ENCODE measurements at places on chromosomes 12 and 14. TPM values are rescaled to one million over a fixed set of nuclear protein-coding genes. Genes with fewer than 3 reads are reported as not detected.

DNA sequence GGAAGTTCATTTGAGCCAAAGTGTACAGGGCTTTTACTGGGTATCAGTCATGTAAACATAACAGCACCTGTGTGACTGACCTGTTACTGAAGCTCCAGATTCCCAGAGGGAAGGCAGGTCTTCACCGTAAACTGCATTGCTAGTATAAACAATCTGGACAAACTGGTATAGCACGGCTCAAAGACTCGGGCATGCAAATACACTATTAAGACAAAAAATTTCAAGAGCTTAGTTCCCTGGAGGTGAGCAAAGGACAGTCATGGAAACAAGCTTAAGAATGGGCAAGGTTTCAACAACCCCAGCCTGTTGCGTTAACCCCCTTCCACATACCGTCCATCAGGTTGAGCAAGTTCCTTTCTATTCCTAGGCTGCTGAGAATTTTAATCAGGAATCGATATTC lies 9.4 kb downstream of the PARP11 start:
- DNase-seq: no peak

DNA sequence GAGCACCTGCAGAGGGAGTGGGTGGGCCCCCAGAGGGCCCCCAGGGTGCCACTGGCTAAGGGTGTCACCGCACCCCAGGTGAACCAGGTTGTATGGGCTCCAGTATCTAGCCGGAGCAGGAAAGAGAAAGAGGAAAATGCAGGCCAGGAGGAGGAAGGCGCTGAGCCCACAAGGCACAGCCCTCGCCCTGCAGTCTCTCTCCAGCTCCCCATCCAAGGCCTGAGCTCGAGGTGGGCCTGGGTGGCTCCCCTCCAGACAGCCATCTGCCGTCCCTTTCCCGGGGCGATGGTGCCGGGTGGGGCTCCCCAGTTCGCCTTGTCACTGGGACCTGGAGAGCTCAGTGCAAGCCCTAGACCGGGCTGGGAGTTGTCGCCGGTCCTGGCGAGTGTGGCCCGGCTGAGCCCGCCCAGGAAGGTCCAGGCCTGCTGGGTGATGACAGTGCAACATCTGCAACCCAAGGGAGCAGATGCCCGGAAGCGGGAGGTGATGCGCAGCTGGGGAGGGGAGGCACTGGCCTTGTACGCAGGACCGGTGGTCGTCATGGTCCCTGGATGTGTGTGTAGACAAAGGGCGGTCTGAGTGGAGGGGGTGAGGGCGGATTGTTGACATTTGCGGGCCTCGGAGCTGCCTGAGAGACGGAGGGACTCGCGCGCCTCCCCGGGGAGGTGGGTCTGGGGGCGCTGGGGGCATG lies 716 bp downstream of the TMEM179 start:
- no peak for DNase-seq

DNA sequence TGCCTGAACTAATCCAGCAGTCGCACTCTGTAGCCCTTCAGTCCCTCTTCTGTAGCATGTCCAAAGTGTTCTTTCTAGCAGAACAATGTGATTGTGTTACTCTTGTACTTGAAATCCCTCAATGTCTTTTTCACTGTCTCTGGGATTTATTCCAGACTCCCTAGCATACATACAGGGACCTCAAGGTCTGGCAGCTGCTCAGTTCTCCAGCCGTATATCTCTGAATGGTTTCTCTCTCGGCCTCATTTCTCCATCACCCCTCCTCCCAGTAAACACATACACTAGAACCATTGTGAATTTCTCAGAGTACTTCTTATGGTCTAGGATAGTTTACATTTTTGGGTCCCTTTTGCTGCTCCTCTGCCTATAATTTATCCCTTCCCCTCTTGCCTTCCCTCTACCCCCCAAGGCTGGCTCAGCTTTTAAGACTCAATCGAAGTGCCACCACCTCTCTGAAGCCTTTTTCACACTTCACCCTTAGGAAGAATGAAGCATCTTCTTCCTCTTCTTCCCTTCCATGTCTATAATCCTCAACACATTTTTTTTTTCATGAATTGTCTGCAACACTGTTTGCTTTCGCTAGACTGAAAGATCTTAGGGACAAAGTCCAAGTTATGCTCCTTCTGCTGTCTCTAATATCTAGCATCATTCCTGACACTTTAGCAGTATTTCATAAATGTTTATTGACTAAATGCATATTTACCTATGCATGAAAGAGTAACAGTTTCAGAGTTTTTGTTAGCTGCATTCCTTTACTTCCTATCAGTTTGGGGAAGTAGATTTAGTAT lies 446.1 kb downstream of the ZFP36L1 start:
- no peak for DNase-seq

Gene NYNRIN
- 0.63 TPM for polyA plus RNA-seq

- DNase-seq: no peak
These were observed 39.9 kb downstream of the MAX start for GRCh38 chr14:65062096-65063075.

GRCh38 chr14:94936901-94937685 lies 167.2 kb upstream of the GSC start:
- DNase-seq: no peak

- no peak for DNase-seq
These were observed 435 bp downstream of the FOXM1 start for GRCh38 chr12:2876431-2877046.

- DNase-seq: peak; percentile 21
These were observed 11.3 kb downstream of the AMN start for GRCh38 chr14:102933618-102934231.

DNA sequence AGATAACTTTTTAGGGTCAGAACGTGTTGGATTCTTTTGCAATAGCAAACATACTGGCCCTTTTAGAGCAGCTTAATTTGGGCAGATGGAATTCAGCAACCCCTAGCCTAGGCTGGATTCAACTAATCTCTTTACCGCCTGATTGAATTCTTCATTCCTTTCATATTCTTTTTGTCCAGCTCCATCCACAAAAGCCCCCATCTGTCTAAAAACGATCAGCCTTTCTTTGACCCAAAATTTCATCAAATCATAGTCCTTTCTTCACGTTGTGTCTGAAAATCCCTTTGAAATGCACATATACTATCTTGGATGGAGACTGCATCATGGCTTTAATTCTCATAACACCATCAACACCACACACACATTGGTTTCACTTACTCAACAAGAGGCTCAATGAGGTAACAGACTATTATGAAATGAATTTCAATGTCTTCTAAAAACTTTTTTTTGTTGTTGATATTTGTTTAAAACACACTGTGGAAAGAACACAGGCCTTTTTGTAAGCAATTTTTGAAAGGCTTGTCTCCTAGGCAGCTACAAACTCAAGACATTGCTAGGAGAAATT lies 128.0 kb upstream of the EEA1 start:
- DNase-seq: no peak

Gene HAL
- 63.7 TPM for polyA plus RNA-seq

DNA sequence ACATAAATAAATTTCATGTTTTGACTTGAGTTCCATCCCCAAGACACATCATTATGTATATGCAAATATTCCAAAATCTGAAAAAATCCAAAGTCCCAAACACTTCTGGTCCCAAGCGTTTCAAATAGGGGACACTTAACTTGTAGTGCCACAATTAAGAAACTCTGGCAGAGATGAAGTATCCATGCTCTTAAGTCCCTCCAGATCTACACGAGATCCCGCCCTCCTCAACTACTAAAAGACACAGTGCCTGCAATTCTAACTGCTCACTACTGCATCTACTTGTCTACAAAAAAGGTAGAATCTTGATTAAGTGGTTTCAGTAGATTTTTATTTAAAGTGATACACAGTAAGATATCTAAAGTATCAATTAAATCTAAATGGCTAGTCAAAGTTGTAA lies 97.0 kb downstream of the MED13L start:
- no peak for DNase-seq

DNA sequence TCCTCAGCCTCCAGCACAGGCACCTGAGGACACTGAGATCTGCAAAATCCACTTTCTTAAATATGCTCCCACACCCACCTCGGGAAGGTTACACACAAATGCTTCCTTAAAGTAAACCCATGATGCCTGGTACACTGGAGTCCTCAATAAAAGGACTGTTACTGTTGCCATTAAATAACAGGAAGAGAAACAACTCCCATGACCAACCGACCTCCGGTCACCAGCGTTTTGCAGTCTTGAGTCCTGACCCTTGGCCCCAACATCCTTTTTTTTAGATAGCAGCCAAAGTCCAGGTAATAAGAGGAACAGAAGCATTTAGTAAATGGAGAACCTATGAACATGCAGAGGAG lies 42.4 kb downstream of the ITPK1 start:
- DNase-seq: no peak

Gene RHOJ
- 1.3 TPM for polyA plus RNA-seq

DNA sequence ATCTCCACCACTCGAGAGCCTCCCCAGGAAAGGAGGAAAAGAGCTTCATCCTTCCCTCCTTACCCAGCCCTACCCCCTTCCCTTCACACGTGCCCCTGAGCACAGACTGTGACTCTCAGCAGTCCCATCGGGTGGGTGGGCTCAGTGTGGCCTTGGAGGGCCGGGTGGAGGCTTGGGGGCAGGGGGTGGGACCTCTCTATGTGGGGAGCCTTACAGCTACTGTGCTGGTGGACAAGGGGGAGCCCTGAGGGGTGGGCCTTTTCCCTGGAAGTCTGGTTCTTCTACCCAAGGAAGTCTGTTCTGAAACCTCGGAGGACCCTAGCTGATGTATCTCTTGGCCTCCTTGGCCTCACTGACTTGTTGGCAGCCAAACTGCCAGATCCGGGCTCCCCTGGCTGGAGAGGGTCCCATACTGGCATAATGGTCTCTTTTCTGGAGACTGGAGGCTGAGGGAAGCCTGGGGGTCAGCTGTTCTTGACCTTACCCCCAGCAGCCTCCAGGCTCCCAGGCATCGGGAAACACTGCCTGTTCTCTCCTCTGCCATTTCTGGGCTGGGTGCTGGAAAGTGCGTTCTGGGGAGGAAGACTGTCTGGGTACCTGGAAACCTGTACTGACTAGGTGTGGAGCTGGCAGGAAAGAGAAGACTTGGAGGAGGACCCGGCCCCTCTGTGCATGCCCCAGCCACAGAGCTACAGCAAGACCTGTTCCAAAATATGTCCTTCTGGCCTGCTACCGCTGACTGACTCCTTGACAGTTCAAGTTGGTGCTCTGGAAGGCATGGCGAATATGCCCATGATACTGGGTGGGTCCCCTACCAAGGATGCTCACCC lies 7.6 kb downstream of the VASH1 start:
- no peak for DNase-seq

Gene ZDHHC17
- polyA plus RNA-seq: 31.7 TPM

Gene PTGER2
- polyA plus RNA-seq: not detected

DNA sequence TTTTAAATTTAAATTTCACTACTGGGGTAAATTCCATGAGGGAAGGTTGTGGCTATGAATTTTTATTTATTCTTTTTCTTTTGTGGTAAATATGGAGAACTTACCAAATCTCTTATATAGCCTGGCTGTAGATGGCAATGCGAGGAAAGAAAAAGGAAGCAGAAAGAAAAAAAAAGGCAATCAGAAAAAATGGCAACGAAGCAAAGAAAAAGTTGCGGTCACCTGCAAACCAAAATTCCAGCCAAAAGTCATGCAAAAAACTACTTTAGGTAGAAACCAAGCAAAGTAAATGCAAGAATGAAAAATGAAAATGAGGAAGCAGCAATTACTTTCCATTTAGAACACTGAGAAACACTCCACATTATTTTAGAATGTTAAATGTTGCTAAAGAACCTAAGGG lies 69.5 kb upstream of the GNPNAT1 start:
- no peak for DNase-seq

Gene JDP2
- 9.0 TPM for polyA plus RNA-seq

- DNase-seq: peak; percentile 18
These were observed 12.5 kb downstream of the SYT10 start for GRCh38 chr12:33427071-33427470.

- DNase-seq: no peak
These were observed 44.9 kb downstream of the ATP2B1 start for GRCh38 chr12:89663577-89664357.

GRCh38 chr12:80485222-80485987 lies 41.4 kb downstream of the PTPRQ start:
- DNase-seq: no peak

Gene KERA
- not detected for polyA plus RNA-seq

Gene TSHR
- not detected for polyA plus RNA-seq

- DNase-seq: no peak
These were observed 989.1 kb upstream of the TMEM132C start for GRCh38 chr12:127277882-127278281.

Gene BTG1
- polyA plus RNA-seq: 16.7 TPM

Gene SERPINA9
- polyA plus RNA-seq: 0.21 TPM

- DNase-seq: peak; percentile 40
These were observed 47.2 kb upstream of the PLXNC1 start for GRCh38 chr12:94100990-94101737.

- no peak for DNase-seq
These were observed 30.5 kb upstream of the DDHD1 start for GRCh38 chr14:53183611-53184010.

Gene PTGR2
- 3.0 TPM for polyA plus RNA-seq

Gene STAT6
- 68.7 TPM for polyA plus RNA-seq

Gene HECTD4
- 8.0 TPM for polyA plus RNA-seq

DNA sequence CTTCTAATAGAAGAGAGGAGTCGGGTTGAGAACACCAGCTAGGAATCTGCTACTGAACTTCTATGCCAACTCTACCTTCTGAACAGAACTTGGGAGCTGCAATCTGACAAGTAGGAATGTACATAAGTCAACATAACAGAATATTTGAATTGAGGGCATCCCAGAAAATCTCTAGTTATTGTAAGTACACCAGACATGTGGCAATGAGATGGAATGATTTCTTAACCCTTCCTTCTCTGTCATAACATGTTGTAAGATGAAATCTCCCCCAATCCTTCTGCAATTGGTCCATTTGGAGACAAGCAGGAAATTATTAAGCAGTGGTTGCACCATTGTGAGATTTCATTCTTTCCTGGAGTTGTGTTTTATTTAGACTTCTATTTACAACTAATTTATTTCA lies 68.7 kb upstream of the TMPO start:
- no peak for DNase-seq

Gene MYO1H
- not detected for polyA plus RNA-seq

- DNase-seq: no peak
These were observed 74.9 kb downstream of the PCNX1 start for GRCh38 chr14:70982200-70982599.

- no peak for DNase-seq
These were observed 5.1 kb downstream of the PAPLN start for GRCh38 chr14:73242357-73242901.

DNA sequence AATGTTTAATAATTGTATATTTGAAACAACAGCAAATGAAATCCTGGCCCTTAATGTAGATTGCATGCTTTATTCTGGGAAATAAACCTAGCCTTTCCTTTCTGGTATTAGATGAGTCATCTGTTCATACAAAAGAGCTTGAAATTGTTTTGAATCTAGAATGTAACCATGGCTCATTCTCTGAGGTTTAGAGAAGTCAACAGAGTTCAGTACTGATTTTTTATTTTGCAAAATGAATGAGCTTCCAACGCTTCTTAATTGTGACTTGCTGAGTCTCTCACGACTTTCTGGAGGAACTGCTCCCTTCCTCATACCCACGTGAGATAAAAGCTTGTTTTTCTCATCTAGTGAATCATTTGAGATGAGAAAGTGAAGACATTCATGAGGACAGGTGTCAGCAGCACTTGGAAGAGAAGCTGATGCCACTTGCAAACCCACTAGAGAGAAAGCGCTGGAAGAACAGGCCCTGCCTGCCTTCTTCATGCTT lies 509.6 kb downstream of the VRK1 start:
- no peak for DNase-seq

Gene SLC39A5
- polyA plus RNA-seq: 80.6 TPM

- no peak for DNase-seq
These were observed 22.6 kb downstream of the KCNA5 start for GRCh38 chr12:5066251-5066650.
